Testis (tissue), 5 donors: ENCODE measurements at places on chromosomes 7 and 10.

DNA sequence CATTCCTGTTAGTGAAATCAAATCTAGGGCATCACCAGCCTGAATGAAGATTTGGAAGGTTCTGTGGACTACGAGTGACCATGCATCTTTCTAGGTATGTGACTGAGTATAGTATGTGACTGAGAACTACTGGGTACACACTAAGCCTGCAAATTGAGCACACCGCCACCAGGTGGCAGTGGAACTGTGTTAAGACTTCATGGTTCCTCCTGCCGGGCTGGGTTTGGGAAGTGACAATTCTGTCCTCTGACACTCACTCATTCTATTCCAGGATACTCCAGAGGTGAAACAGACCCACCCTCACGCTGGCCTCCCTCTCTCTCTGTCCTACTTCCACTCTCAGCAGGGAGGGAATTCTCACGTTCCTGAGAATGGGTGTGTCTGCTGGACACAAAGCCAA lies 84.0 kb upstream of the TMEM248 start:
- peak; percentile 50 for DNase-seq

- DNase-seq = no peak
Measured at GRCh38 chr10:19256331-19256730, 207.7 kb downstream of the MALRD1 start.

- no peak for DNase-seq
Measured at GRCh38 chr10:110762109-110762848, 109.4 kb upstream of the PDCD4 start.

DNA sequence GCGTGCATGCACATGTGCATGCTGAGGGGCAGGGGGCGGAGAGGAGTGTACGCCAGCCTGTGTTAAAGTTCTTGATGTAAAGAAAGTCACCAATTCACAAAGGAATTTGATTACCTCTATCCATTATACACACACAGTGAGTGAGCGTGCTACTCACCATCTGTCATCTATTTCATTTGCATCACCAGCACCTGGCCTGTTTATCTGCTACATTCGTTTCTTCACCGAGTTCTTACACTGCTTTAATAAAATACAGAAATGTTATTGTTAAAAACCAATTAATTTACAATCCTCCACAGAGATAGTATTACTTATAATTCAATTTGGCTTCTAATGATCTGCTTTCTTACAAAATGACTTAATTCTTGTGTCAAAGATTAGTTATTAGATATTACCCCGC lies 32.6 kb downstream of the NEUROD6 start:
- no peak for DNase-seq

GRCh38 chr10:117460846-117461765 lies 81.4 kb upstream of the EMX2 start:
- DNase-seq = no peak

GRCh38 chr7:11847336-11847735 lies 15.3 kb upstream of the THSD7A start:
- no peak for DNase-seq

DNA sequence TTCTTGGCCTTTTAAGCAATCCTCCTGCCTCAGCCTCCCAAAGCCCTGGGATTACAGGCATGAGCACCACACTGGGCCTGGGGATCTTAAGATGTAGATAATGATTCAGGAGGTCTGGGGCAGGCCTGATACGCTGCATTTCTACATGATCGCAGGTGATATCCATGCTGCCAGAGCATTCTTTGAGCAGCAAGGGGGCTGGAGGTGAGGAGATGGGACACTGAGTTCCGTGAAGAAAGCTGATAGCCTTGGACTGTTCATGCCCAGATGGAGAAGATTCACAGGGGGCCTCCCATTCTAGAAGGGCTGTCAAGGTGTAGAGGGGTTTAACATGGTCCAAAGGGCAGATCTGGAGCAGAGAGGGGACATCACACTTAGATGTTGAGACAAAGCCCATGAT lies 480.3 kb downstream of the RPS24 start:
- DNase-seq = no peak
